ENCODE measurements at places on chromosomes 11 and 22.

GRCh38 chr22:19970031-19970478 lies 28.4 kb upstream of the TXNRD2 start:
- no peak overlapping the region for H3K27ac ChIP-seq
- no peak overlapping the region for H3K4me3 ChIP-seq
- H3K36me3 ChIP-seq: peaks cover 17% of the 10 kb centered on the region
- no peak for DNase-seq
- H3K4me1 ChIP-seq: peaks cover 3% of the 10 kb centered on the region

GRCh38 chr11:68749229-68750123 lies 1.8 kb downstream of the TESMIN start:
- no peaks in the 10 kb centered on the region for H3K27me3 ChIP-seq
- no peak for DNase-seq
- peak overlapping the region; percentile 61 for H3K27ac ChIP-seq
- peak overlapping the region; percentile 62 for H3K4me3 ChIP-seq

GRCh38 chr11:27460158-27460978 lies 12.2 kb downstream of the LGR4 start:
- H3K36me3 ChIP-seq: no peaks in the 10 kb centered on the region
- no peak overlapping the region for H3K27ac ChIP-seq
- H3K4me1 ChIP-seq: peaks cover 56% of the 10 kb centered on the region

DNA sequence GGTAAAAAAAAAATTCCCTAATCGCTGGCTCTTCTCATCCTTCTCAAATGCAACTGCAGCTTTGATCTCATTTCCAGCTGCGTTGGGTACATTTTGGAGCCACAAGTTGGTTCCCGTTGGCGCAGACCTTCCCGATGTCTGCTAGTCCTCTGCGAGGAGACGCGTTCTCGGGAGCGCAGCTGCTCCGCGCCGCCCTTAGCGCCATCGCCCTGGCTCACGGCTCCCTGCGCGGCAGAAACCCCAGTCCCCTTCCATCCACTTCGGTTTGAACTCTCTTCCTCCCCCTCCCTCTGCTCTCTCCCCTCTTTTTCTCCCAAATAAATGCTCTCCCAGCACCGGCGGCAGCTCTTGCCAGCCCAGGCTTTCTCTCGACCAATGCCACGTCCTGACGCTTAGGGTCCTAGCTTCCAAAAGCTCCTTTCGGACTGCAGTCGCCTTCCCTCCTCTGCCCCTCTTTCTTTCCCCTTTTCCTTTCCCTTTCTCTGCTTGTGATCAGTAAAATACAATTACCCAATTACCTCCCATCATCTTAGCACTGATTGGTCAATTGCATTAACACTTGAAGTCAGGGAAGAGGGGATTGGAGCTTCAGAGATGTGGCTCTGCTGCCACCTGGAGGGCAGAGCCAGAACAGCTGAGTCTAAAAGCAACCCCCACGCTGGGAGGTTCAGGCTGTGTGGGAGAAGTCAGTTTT lies 1165.7 kb downstream of the LRRC4C start:
- no peaks in the 10 kb centered on the region for H3K36me3 ChIP-seq
- H3K4me1 ChIP-seq: peaks cover 53% of the 10 kb centered on the region
- H3K27ac ChIP-seq: peak overlapping the region; percentile 94
- peaks cover 38% of the 10 kb centered on the region for H3K27me3 ChIP-seq
- H3K4me3 ChIP-seq: peak overlapping the region; percentile 81

- H3K27me3 ChIP-seq: peaks cover 28% of the 10 kb centered on the region
- H3K27ac ChIP-seq: no peak overlapping the region
- no peak overlapping the region for H3K4me3 ChIP-seq
- H3K4me1 ChIP-seq: no peaks in the 10 kb centered on the region
Observed at GRCh38 chr11:120727752-120728151, 216.2 kb downstream of the GRIK4 start.

- H3K36me3 ChIP-seq: no peaks in the 10 kb centered on the region
- H3K4me1 ChIP-seq: peaks cover 12% of the 10 kb centered on the region
- H3K27me3 ChIP-seq: peaks cover 43% of the 10 kb centered on the region
- no peak overlapping the region for H3K27ac ChIP-seq
- no peak overlapping the region for H3K4me3 ChIP-seq
- DNase-seq: no peak
Observed at GRCh38 chr11:47591764-47592163, 2.4 kb downstream of the C1QTNF4 start.

- no peak for DNase-seq
- no peaks in the 10 kb centered on the region for H3K36me3 ChIP-seq
- H3K4me1 ChIP-seq: peaks cover 3% of the 10 kb centered on the region
- no peak overlapping the region for H3K27ac ChIP-seq
- no peak overlapping the region for H3K4me3 ChIP-seq
Observed at GRCh38 chr11:69804769-69805508, 14.3 kb downstream of the FGF3 start.
